ENCODE measurements at places on chromosomes 6 and 20. TPM values are rescaled to one million over a fixed set of nuclear protein-coding genes. Genes with fewer than 3 reads are reported as not detected.

- no peak for DNase-seq
- no peaks in the 10 kb centered on the region for H3K36me3 ChIP-seq
- no peak overlapping the region for H3K27ac ChIP-seq
- peak overlapping the region; percentile 28 for H3K4me3 ChIP-seq
- H3K4me1 ChIP-seq: peaks cover 13% of the 10 kb centered on the region
Observed at GRCh38 chr6:144583614-144583954, 298.4 kb downstream of the UTRN start.

DNA sequence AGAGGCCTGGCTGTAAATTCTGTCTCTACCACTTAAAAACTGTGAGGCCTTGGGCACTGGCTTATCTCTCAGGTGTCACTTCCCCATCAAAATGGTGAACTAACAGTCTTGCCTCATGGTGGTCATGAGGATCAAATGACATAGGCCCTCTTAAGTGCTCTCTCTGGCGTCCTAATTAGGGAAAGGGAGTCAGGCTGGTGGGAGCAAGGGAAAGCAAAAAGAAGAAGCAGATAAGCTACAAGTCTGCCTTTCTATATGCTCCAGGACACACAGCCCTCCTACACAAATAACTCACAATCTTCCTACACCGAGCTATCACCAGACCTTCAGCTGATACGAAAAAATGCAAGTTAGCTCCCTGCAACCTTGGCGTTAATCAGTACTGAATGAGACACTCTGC is 19.5 kb upstream of the SLC22A16 start:
- no peaks in the 10 kb centered on the region for H3K27me3 ChIP-seq
- DNase-seq: no peak
- peaks cover 7% of the 10 kb centered on the region for H3K4me1 ChIP-seq

- no peak overlapping the region for H3K4me3 ChIP-seq
- H3K4me1 ChIP-seq: no peaks in the 10 kb centered on the region
- no peak overlapping the region for H3K27ac ChIP-seq
- no peaks in the 10 kb centered on the region for H3K36me3 ChIP-seq
- H3K27me3 ChIP-seq: no peaks in the 10 kb centered on the region
- no peak for DNase-seq
Observed at GRCh38 chr20:24646321-24646720, 176.9 kb downstream of the SYNDIG1 start.

- H3K4me3 ChIP-seq: no peak overlapping the region
- no peaks in the 10 kb centered on the region for H3K27me3 ChIP-seq
- no peak for DNase-seq
- H3K27ac ChIP-seq: no peak overlapping the region
Observed at GRCh38 chr6:72835749-72836148, 213.9 kb downstream of the KCNQ5 start.

DNA sequence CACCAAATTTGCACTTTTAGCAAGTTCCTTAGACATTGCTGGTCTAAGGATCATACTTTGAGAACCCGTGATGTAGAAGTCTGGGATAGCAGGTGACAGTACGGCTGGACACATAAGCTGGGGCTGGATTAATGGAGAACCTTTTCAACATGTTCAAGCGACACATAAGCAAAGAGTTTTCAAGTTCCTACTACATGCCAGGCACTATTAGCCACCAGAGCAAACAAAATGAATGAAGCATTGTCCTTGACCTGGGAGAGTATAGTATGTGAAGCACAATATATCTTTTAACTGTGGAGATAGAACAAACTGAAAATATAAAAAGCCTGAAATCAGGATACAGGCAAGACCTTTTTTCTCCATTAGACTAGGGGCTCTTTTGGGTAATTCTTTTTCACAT is 102.9 kb downstream of the ADGRG6 start:
- no peak for DNase-seq
- no peak overlapping the region for H3K4me3 ChIP-seq
- no peaks in the 10 kb centered on the region for H3K27me3 ChIP-seq
- H3K27ac ChIP-seq: no peak overlapping the region
- H3K36me3 ChIP-seq: no peaks in the 10 kb centered on the region

DNA sequence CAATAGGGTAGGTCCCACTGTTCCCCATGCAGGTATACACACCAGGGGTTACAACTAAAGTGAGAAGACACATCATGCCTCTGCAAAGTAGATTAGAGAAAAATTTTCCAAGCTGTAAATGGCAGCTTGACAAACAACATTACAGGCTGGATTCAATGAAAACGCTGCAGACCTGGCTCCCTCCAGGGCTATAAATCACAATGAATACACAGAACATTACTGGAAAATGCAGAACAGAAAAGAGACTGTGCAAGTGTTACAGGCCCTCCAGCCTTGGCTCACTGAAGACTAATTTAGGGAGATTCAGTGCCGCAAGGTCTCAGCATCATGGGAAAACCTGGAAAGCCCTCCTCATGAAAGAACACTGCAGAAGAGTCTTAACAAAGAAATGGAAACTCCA is 207.8 kb downstream of the KHDC1L start:
- DNase-seq: no peak

- DNase-seq: no peak
- no peaks in the 10 kb centered on the region for H3K36me3 ChIP-seq
- no peak overlapping the region for H3K4me3 ChIP-seq
- H3K27ac ChIP-seq: no peak overlapping the region
- H3K27me3 ChIP-seq: no peaks in the 10 kb centered on the region
- H3K4me1 ChIP-seq: peaks cover 4% of the 10 kb centered on the region
Observed at GRCh38 chr20:49513517-49513916, 31.0 kb upstream of the KCNB1 start.

- H3K27ac ChIP-seq: no peak overlapping the region
- H3K36me3 ChIP-seq: no peaks in the 10 kb centered on the region
- no peaks in the 10 kb centered on the region for H3K4me1 ChIP-seq
- H3K27me3 ChIP-seq: no peaks in the 10 kb centered on the region
- no peak overlapping the region for H3K4me3 ChIP-seq
Observed at GRCh38 chr20:37152284-37152683, 26.8 kb upstream of the RPN2 start.

GRCh38 chr6:160141001-160141726 is 19.5 kb downstream of the SLC22A1 start:
- DNase-seq: no peak
- H3K27me3 ChIP-seq: no peaks in the 10 kb centered on the region
- H3K4me3 ChIP-seq: no peak overlapping the region
- H3K4me1 ChIP-seq: no peaks in the 10 kb centered on the region
- H3K27ac ChIP-seq: no peak overlapping the region
- H3K36me3 ChIP-seq: no peaks in the 10 kb centered on the region

DNA sequence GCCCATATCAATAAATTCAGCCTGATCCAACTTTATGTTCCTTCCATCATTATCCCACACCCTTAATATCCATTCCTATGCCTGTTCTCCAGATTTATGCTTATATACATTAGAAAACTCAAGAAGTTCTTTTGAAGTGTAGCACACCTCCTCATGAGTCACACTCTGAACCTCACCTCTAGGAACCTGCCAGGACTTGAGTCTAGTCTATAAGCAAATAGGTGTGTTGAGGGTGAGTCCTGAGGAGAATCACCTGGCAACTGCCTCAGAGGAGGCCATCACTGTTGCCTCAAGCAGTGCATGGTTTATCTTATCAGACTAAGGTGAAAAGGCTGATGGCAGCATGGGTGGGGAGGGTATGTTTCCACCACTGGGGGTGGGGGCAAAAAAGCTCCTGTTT is 496.7 kb downstream of the C6orf118 start:
- no peaks in the 10 kb centered on the region for H3K4me1 ChIP-seq
- H3K36me3 ChIP-seq: no peaks in the 10 kb centered on the region
- no peaks in the 10 kb centered on the region for H3K27me3 ChIP-seq
- no peak for DNase-seq

DNA sequence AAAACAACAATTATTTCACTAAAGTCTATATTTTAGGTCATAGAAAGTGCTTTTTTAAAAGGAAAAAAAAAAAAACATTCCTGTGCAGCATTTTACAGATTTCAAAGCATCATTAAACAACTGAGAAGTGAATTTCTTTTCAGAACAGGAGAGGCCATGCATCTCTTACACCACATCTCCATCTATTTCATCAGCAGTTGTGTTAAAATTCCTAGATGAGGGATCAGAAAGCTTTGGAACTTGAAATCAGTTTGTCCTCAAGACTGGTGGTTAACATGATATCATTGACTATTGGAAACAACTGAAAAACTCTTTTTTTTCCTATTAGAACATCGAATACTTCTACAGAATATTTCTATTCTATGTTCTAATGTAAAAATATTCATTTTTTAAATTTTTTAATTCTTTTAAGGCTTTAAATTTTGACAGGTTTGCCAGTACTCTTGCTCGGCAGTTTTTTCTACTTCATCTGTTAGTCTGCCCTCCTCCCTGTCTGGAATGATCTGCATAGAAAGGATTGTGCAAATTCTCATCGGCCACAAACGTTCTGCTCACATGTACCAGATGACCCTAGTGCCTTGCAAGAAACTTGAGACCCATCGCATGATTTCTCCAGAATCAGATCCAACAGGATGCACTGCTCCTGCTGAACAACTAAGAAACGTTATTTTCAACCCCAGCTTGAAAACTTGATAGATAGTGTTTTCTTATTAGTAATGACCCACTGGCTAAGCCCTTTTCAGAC is 411.0 kb upstream of the AGPAT4 start:
- no peak overlapping the region for H3K27ac ChIP-seq
- no peak overlapping the region for H3K4me3 ChIP-seq
- H3K36me3 ChIP-seq: no peaks in the 10 kb centered on the region
- no peaks in the 10 kb centered on the region for H3K27me3 ChIP-seq
- no peak for DNase-seq
- H3K4me1 ChIP-seq: no peaks in the 10 kb centered on the region

DNA sequence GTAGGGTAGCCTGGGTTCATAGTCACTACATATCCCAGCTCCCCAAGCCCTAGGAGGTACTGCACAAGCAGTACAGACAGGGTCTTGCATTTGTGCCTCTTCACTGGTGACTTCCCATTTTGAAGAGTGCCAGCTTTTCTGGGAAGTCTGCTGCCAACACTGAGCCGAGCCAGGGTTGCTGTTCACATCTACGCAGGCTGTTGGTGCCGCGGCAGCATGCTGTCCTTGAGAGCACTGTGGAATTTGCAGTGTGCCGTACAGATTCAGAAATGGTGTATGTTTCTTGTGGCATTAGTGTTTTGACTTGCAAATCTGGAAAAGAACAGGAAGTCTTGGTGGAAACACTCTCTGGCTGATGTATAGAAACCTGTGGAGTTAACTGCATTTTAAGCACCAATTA is 67.5 kb downstream of the JARID2 start:
- H3K4me3 ChIP-seq: no peak overlapping the region
- no peaks in the 10 kb centered on the region for H3K36me3 ChIP-seq
- no peaks in the 10 kb centered on the region for H3K27me3 ChIP-seq
- no peak overlapping the region for H3K27ac ChIP-seq
- no peak for DNase-seq

- H3K36me3 ChIP-seq: no peaks in the 10 kb centered on the region
- DNase-seq: no peak
- H3K4me1 ChIP-seq: peaks cover 16% of the 10 kb centered on the region
- H3K27ac ChIP-seq: no peak overlapping the region
- no peaks in the 10 kb centered on the region for H3K27me3 ChIP-seq
Observed at GRCh38 chr20:18395544-18395943, 71.3 kb downstream of the DZANK1 start.

GRCh38 chr6:29619578-29620160 is 13.3 kb downstream of the GABBR1 start:
- H3K27me3 ChIP-seq: no peaks in the 10 kb centered on the region
- H3K4me3 ChIP-seq: no peak overlapping the region
- peaks cover 11% of the 10 kb centered on the region for H3K36me3 ChIP-seq
- H3K27ac ChIP-seq: no peak overlapping the region

DNA sequence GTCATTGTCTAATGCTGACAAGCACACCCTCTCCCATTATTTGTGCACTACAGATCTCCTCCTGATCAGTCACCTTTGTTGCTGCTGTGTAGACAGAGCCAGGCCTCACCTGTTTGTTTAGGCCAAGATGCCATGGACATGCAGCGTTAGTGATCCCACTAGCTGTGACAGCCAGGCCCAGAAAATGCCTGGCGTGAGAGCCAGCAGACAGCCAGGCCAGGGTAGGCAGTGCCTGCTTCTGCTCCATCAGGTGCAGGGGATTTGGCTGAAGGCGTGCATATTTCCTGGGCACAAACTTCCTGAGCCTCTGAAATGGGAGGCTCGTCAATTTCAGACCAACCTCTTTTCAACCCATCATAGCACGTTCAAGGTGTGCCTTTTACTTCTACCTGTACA is 27.3 kb downstream of the MANBAL start:
- no peaks in the 10 kb centered on the region for H3K27me3 ChIP-seq
- peaks cover 43% of the 10 kb centered on the region for H3K4me1 ChIP-seq
- DNase-seq: no peak
- no peak overlapping the region for H3K27ac ChIP-seq
- H3K36me3 ChIP-seq: no peaks in the 10 kb centered on the region

DNA sequence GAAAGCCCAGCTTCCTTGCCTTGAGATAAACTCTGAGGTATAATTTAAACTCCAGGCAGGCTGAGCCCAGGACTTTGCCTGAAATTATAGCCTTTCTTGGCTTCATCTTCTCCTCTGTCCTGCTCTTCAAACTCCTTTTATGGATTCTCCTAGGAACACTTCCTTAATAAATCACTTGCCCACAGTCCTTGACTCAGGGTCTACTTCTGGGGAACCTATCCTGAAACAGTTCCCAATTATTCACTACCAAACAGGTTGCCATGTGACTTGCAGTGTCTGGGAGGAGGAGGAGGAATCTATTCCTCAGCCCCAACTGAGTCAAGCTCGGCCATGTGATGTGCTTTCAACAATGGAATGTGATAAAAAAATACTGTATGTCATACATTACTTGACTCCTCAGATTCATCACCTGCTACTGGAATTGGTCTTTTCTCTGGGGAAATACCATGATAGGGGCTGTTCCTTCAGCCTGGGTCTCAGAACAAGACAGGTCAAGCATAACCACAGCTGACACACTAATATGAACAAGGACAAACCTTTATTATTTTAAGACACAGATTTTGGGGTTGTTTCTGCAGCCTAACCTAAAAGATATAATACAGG is 20.5 kb upstream of the CDKN1A start:
- H3K27me3 ChIP-seq: peaks cover 21% of the 10 kb centered on the region
- no peak overlapping the region for H3K4me3 ChIP-seq

- H3K4me3 ChIP-seq: no peak overlapping the region
- no peaks in the 10 kb centered on the region for H3K4me1 ChIP-seq
Observed at GRCh38 chr20:549722-550496, 6.3 kb upstream of the CSNK2A1 start.

ASIP gene
- not detected for total RNA-seq

CD24 gene
- total RNA-seq: 330 TPM

ZC3H12D gene
- total RNA-seq: 0.03 TPM

MICB gene
- 8.1 TPM for total RNA-seq

PLCB4 gene
- total RNA-seq: 20.6 TPM

KHDC3L gene
- total RNA-seq: not detected

CDSN gene
- not detected for total RNA-seq

NUDT3 gene
- 26.4 TPM for total RNA-seq

C20orf204 gene
- total RNA-seq: 0.04 TPM

Data from neural progenitor cell (in vitro differentiated cells).